HuH-7 (cell line): ENCODE measurements at places on chromosomes 6 and 20.

- no peak for DNase-seq
Measured at GRCh38 chr6:54291738-54292137, 16.5 kb upstream of the TINAG start.

DNA sequence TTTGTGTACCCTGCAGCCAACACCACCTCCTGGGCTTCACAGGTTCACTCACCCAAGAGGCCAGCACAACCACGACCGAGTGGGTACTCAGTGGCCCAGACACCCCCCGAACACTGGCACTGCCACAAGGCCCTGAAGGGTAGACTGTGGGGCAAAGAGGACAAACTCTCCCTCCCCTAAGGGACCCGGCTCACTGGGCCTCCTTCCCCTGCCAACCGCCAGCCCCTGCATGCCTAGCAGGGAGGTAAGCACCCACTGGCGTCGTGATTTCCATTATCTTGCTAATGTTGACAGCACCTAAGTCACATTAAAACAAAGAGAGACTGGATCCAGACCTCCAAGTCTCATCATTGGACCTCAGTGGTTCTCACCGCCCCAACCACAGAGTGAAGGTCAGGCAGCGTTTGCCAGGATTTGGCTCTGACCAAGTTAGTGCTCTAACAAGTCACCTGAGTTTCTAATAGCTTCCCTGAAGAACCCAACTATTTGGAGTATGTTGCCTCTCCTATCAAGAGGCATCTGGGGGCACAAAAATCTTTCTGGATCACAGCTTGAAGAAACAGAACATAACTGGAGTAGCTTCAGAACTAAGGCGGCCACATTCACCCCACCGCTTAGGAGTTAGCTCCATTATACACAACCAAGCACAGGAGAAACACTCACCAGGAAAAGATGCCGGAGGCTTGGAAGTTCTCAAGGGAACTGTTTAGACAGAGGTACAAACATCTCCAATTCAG, 14.0 kb upstream of the APMAP start:
- DNase-seq = no peak

DNA sequence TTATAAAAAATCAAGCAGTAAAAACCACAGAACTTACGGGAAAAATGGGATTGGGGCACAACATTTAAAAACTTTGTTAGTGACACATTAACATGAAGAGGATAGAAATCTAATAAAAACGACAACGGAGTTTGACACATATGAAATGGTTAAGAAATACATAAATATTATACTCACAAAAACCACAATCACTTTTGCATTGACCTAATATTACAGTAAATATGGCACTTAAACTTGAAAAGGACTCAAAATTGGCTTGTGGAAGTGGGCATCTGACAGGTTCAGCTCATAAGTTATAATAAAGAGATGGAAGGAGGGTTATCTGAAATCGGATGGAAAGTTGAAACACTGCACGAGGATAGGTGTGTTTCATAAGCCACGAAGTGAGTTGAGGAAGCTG, 523.7 kb downstream of the TFAP2B start:
- no peak for DNase-seq

DNA sequence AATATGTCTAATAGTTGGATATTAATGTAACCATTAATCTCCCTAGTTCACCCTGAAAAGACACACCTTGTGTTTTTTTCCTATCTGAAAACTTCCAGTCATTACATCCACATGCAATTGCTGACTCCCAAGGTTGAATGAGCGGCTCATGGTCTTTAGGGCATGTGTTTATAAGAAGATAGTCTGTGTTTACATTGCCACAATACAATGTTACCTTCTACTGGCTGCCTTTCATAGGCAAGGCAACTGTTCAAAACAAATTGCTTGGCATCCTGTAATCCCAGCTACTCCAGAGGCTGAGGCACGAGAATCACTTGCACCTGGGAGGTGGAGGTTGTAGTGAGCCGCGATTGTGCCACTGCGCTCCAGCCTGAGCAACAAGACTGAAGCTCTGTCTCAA, 86.8 kb upstream of the SHLD1 start:
- no peak for DNase-seq

GRCh38 chr6:84411060-84411629, 183.7 kb upstream of the CEP162 start:
- DNase-seq = no peak
